Activated naive CD4-positive, alpha-beta T cell treated with Interleukin-2 at 50 U/mL for 16 hours (primary cell): ENCODE measurements at places on chromosomes 3 and 15.

GRCh38 chr3:176571926-176572325, 625.4 kb downstream of the TBL1XR1 start:
- DNase-seq, result no peak

DNA sequence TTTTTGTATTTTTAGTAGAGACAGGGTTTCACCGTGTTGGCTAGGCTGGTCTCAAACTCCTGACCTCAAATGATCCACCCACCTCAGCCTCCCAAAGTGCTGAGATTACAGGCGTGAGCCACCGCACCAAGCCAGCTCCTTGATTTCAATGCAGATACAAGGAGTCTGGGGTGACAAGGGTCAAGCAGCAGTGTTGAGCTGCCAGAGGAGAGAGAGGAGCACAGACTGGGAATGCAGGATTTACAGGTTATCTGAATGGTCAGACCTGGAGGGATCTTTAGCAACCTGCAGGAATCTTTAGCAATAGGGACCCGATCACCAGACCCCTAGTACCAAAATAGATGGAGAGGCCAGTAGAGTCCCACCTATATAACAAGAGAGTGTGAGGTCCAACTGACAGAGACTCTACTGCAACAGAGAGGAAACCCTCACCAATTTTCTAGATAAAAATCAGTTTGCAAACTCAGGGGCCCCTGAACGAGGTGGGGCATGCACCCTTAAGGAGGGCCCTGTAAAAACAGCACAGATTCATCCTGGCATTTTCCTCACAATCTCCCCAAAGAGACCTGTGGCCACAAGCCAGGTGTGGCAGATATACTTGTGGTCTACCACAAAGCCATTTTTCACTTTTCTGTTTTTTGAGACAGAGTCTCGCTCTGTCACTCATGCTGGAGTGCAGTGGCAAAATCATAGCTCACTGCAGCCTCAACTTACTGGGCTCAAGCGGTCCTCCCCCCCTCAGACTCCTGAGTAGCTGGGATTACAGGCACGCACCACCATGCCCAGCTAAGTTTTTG, 10.7 kb upstream of the SHISA5 start:
- no peak for DNase-seq

GRCh38 chr15:39443659-39444219, 137.1 kb upstream of the THBS1 start:
- DNase-seq, result no peak

DNA sequence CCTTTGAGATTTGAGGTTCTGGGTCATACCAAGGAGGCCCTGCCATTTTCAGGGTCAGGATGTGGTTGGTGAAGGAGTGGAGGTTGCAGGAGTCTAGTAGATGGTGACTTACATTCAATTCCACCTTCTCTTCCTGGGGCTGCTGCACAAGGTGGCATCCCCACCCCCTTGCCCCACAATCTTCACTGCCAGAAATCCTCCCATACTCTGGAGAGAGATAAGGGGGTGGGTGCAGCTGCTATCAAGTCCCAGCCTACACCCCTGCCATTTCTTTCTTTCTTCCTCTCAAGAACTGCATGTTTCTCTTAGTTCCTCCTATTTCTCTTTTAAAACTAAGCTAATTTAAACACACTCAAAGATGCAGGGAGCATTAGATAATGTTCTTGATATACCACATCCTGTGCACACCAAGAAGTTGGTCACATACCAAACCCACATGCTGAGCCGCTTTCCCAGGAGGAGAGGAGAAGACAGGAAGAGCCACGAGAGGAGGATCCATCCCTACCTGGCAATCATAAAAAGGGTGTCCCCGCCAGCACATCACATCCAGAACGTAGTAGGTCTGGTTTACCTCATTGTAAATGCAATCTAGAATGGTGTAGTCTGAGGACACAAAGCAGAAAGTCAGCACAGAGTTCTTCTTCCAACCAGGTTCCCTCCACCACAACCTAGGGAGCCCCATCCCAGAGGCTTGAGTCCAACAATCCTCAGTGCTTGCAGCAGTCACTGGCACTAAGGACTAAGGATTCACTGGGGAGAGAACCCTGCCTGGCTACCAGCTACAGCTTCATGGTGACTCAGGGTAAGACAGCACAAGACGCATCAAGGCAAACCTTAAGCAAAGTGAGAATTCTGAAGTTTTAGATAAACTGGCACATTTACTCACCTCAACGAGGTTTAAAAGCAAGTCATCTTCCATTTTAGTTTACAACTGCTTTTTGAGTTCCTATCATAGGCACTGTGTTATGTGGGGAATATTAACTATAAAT, 18.5 kb downstream of the SNUPN start:
- peak; percentile 14 for DNase-seq

- no peak for DNase-seq
Measured at GRCh38 chr3:39147711-39148434, 5.5 kb downstream of the CSRNP1 start.

- DNase-seq, result no peak
Measured at GRCh38 chr15:79008659-79009058, 63.8 kb upstream of the CTSH start.

- DNase-seq, result no peak
Measured at GRCh38 chr3:149933008-149933407, 37.7 kb downstream of the PFN2 start.

DNA sequence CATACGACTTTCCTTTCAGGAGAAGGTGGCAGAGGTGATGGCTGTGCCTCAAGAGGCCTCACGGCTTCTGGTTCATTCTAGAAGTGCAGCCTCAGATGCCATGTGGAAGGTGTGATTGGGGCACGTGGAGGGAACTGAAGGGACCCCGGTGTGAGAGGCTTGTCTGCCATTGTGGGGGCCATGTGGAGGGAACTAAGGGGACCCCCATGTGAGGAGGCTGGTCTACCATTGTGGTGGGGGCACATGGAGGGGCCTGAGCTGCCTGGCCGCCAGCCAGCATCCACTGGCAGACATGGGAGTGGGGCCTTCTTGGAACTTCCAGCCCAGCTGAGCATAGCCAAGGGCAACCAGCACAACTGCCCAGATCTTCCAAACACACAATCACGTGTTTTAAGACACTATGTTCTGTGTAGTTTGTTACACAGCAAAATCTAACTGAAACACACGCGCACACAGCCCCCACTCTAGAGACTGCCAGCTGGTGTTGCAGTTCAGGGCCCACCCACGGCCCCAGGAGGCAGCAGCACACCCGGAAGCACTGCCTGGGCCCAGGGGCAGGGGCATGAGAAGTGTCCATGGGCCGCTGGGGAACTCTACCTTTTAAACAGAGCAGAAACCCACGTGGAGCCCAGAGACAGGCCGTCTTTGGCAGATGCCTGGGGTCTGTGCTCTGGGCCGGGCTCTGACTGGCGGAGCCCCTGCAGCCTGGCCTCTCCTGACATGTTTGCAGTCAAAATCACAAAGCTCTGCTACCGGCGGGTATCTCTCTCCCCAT, 66.8 kb downstream of the IQSEC1 start:
- no peak for DNase-seq

GRCh38 chr3:147521646-147522045, 112.5 kb downstream of the ZIC1 start:
- no peak for DNase-seq

DNA sequence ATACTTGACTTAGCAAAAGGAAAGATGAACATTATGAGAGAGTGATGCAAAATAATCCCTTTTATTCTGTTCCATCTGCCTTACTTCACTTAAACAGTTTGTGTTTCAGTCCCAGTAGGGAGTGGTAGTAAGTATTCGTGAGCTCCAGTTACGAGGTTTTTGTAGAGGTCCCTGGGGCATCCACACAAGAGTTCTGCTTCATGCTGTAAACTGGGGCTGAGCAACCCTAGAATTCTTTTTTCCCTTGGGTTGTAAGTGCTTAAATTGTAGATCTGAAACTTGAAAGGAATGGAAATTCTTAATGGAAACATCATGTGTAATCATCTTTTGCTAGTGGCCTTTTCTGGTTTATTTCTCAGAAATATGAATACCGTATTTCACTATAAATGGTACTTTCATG, 79.5 kb downstream of the SEMA6D start:
- no peak for DNase-seq

DNA sequence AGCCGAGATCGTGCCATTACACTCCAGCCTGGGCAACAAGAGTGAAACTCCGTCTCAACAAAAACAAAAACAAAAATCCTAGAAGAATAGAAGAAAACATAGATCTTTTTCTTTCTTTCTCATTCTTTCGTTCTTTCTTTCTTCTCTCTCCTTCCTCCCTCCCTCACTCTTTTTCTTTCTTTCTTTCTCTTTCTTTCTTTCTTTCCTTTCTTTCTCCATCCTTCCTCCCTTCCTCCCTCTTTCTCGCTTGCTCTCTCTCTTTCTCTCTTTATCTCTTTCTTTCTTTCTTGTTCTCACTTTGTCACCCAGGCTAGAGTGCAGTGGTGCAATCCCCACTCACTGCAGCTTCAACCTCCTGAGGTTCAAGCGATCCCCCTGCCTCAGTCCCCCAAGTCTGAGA, 33.8 kb upstream of the MUC4 start:
- DNase-seq, result no peak

GRCh38 chr3:133527081-133527715, 46.3 kb upstream of the CDV3 start:
- DNase-seq, result no peak

DNA sequence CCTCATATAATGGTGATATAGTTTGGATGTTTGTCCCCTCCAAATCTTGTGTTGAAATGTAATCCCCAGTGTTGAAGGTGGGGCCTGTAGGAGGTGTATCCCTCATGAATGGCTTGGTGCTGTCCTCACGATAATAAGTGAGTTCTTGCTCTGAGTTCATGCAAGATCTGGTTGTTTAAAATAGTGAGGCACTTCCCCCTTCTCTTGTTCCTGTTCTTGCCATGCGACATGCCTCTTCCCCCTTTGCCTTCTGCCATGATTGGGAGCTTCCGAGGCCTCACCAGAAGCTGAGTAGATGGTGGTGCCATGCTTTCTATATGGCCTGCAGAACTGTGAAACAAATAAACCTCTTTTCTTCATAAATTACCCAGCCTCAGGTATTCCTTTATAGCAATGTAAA, 39.2 kb downstream of the REC114 start:
- DNase-seq, result no peak

GRCh38 chr3:119700269-119700919, 2.4 kb upstream of the CFAP91 start:
- DNase-seq, result peak; percentile 7

- no peak for DNase-seq
Measured at GRCh38 chr3:135157045-135157740, 362.1 kb downstream of the EPHB1 start.

DNA sequence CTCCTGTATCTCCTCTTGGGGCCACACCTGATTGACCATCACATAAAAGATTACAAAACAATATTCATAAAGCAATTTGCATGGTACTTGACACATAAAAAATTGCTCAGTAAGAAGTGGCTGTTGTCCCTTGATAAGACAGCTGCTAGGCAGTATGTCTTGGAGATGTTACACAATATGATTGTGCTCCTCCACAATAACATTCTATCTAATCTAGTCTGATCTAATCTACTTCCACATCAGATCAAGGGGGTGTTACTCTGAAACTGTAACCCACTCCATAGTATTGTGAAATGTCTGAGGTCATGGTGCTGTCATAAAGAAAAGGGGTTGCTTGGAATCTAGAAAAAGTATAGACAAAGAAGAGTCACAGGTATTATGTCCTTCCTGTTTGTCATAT, 23.4 kb upstream of the AQP9 start:
- DNase-seq, result no peak

- peak; percentile 7 for DNase-seq
Measured at GRCh38 chr15:68154923-68155559, 50.1 kb downstream of the CALML4 start.

DNA sequence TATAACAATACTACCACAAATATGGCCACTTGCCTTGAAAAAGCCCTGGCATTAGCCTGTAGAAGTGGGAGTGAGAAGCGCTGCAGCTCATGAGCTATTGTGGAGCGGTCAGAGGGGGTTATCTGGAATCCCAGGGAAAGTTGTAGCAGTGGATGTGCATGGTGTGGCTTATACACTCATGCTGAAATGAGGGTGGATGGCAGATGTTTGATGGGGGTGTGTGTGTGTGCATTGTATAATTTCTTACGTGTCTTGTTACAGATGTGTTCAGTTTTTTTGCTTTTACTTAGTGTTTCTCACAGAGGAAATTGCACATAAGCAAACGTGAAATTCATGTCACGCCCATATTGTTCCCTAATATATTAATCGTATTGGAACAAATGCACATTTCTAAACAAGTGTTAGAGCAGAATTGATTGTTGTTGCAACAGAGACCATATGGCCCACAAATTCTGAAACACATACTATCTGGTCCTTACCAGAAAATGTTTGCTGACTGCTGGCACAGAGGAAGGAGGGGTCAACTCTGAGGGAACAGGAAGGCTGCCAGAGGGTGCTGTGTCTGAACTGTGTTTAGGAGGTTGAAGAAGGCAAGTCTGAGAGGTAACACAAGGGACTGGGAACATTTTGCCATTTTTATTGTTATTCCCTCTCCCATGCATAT, 200.0 kb upstream of the CFAP20DC start:
- no peak for DNase-seq

DNA sequence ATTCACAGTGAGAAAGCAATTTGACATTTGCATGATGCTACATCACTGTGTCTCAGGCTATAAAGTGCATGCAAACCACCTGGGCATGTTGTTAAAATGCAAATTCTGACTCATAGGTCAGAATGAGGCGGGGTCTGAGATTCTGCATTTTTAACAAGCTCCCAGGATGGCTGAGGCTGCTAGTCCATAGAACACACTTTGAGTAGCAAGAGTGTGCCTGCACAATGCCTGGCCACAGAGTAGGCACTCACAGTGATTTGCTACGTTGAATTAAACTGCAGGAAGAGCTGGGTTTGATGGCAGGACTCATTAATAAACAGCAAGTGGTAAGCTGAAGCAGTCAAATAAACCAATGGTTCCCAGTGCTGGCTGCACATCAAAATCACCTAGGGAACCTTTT, 48.1 kb downstream of the NTRK3 start:
- DNase-seq, result no peak

DNA sequence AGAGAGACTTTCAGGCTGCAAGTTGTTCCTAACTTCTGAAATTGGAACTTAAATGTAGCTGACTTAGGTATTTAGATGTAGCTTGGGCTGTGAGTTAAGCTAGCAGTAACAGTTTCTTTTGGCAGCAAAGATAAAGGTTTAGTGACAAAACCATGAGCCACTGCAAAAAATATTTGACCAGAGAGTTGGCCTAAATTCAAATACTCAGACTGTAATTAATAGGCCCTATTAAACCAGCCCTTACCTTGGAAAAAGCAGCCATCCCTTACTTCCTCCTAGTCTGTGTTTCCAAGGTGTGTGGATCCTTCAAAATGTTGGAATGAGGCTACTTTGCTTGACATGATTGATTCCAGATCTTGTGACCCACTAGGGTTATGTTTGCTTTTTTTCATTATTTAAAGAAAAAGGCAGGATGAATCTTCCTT, 8.2 kb downstream of the TPM1 start:
- no peak for DNase-seq

DNA sequence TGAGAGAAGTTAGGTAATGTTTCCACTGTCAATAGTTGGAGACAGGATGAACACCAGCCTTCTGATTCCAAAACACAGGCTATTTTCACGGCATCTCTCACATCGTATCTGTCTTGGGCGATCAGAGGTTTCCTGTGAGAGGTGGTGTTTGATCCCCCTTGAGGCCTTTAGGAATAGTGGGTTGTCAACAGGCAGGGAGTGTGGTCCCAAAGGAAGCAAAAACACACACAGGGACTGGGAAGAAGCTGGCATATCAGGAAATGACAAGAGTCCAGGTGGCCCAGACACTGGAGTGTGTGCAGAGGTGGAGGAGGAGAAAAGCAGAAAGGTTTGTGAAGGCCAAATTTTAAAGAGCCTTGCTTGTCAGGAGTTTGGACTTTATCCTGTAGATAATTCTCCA, 6.6 kb upstream of the MAGEF1 start:
- no peak for DNase-seq
